ENCODE measurements at places on chromosomes 12 and 14. TPM values are rescaled to one million over a fixed set of nuclear protein-coding genes. Genes with fewer than 3 reads are reported as not detected.

- no peak for DNase-seq
These were observed 25.8 kb upstream of the MSI1 start for GRCh38 chr12:120394483-120395367.

DNA sequence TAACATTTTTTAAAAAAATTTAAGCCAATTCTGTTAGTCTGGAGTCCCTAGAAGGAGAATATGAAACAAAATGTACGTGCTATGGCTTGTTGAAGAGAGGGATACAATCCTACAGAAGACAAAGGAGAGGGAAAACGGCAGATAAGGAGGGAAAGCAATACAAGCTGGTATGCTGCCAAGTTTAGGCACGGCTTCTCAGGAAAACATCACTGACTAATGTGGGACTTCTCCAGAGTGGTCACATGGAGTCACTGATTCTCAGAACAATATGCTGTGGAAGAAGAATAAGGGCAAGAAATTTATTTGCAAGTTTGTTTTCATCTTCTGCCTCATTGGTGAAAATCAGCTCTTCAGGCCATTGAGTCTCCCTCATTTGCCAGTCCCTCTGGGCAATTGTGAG is 22.9 kb upstream of the NR1H4 start:
- no peak for DNase-seq

The DDHD1 gene
- 9.0 TPM for total RNA-seq

DNA sequence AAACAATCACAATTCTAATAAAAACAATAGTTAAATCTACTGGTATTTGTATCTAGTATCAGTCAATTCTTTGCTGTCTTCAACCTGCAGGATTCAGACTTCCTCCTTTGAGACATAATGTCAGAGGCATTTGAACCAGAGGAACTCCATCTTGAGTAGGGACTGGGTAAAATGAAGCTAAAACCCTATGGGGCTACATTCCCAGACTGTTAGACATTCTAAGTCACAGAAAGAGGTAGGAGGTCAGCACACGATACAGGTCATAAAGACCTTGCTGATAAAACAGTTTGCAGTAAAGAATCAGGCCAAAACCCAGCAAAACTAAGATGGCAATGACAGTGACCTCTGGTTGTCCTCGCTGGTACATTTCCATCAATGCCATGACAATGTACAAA is 48.2 kb upstream of the MAP3K9 start:
- peak; percentile 16 for DNase-seq

- DNase-seq = no peak
These were observed 168.7 kb upstream of the SSTR1 start for GRCh38 chr14:38038986-38039385.

The TAS2R20 gene
- total RNA-seq = 3.9 TPM

GRCh38 chr12:131795690-131796410 is 32.3 kb upstream of the MMP17 start:
- no peak for DNase-seq

DNA sequence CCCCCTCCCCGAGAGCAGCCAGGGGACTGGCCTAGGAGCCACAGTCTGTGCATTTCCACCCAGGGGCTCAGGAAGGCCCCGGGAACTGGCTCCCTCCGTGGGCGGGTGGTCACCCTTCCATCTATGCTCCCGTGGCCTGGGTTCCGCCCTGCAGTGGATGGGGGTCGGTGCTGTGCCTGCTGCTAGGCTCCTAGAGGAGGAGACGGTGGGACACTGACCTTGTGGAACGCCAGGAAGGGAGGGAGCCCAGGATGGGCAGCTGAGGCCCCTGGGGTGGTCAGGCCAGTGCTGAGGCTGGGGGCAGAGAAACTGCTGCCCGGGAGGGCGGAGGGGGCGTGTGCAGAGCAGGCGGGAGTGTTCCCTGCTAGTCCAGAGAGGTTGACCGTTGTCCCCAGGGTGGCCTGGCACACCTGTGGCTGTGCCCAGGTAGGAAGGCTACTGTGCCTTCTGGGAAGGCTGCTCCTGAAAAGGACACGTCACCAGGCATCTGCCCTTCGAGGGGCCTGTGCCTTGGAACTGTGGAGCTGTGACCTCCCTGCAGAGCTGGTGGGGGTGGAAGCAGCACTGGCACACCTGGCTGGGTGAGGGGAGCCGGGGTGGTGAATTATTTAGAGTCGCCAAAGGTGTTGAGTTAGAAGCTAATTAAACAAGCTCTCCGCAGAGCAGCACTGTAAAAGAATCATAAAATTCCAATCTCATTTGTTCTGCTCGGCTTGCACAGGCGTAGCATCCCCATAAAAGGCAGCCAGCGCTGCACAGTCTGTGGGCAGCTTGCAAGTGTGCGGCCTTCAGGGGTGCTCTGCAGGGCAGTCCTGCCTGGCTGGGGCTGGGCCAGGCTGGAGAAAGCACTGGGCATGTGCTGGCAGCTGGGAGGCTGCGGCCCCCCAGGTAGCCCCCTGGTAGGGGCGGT is 145.1 kb downstream of the KIF26A start:
- DNase-seq = no peak

DNA sequence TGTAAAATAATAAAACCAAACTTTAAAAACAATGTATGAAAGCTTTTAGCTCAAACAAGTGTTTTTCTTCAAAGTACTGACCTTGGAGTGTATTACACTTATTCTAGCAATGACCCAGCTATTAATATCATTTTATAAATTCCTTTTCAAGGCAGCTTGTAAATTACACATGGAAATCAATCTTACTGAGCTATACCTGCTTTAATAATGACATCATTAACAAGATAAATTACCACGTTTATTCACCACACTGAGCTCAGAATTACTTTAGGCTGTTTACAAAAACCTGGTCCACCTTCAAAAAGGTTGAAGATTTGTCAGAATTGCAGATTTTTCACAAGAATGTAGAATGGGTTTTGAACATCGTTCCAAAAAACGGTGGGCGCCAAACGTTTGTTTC is 91.7 kb upstream of the RFLNA start:
- DNase-seq = no peak

GRCh38 chr12:103868215-103868614 is 27.2 kb upstream of the NT5DC3 start:
- DNase-seq = no peak

DNA sequence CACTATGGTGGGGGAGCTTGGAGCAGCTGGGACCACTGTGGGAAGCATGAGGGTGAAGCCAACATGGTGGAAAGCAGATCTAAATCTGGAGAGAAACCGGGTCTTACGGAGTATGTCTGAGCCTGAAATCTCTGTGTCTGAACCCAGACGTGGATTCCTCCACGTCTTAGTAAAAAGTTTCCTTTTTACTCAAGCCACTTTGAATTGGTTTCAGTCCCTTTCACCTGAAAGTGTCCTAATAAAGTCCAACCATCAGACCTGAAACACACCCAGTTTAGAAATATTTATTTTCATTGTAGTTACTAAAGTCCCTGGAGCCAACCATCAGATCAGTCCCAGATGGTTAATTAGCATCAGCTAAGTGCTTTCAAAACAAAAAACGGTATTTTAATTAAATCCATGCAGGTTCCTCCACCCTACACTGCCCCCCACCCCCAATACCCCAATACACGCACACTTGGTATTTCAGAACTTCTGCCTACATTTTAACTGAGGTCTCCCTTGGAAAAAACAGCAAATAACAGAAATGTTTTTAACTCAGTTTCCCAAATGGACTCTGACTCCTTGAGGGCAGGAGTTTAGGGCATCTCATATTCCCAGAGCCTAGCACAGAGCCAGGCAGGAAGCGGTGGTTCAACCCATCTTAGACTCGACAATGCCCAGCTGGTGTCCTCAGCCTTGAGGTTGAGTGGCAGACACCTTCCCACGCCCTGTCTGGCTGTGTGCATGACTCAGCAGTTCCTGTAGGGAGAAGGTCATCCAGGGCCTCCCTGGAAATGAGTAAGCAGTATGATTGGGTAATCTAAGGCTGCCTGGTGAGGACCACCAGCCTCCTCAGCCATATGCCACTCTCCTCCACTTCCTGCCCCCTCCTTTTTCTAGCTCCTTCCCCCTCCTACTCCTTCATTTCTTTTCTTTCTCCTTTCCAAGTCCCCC is 175.8 kb downstream of the TTC8 start:
- peak; percentile 98 for DNase-seq

- DNase-seq = no peak
These were observed 52.1 kb downstream of the NUAK1 start for GRCh38 chr12:106086696-106087095.

- no peak for DNase-seq
These were observed 11.6 kb upstream of the SAV1 start for GRCh38 chr14:50679674-50680073.

The RDH5 gene
- 8.9 TPM for total RNA-seq

GRCh38 chr14:22184157-22184829 is 404.7 kb downstream of the DAD1 start:
- peak; percentile 86 for DNase-seq

GRCh38 chr12:46214668-46215436 is 54.0 kb downstream of the SLC38A1 start:
- DNase-seq = peak; percentile 36

- peak; percentile 5 for DNase-seq
These were observed 225.0 kb upstream of the G2E3 start for GRCh38 chr14:30333934-30334333.

GRCh38 chr12:80761838-80762237 is 45.1 kb downstream of the MYF5 start:
- DNase-seq = peak; percentile 30

DNA sequence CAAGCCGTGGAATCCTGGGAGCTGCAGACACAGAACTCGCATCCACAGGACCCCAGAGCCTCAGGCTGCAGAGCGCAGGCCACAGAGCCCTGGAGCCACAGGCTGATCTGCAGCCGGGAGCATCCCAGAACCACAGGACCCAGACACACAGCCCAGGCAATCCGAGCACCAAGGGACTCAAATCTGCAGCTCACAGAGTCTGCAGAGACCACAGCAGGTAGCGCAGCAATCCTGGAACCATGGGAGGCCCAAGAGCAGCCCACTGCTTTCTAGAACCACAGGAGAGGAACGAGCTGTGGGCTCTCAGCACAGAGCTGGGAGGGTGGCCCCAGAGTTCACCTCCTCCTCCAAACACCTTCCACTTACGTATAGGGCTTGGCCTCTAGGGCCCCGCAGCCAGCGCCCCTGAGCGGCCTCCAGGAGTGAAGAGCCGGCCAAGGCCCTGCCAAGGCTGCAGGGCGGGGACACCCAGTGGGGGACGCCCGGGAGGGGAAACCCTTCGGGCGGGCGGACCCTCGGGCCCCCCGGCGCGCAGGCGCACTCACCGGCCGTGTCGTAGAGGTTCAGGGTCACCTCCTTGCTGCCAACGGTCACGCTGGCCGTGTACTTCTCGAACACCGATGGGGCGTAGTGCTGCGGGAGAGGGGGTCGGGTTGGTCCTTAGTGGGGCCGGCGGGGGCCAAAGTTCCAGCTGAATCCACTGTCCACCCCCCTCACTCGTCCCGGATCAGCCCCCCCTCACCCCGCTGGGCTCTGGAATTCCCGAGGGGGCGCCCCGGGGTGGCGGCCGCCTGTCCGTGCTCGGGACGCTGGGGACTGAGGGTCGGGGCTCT is 665 bp downstream of the RHOF start:
- no peak for DNase-seq

- DNase-seq = peak; percentile 97
These were observed 64.9 kb upstream of the STRN3 start for GRCh38 chr14:31090883-31091764.

The ZNF385A gene
- 0.28 TPM for total RNA-seq

- DNase-seq = no peak
These were observed 2.4 kb upstream of the RXYLT1 start for GRCh38 chr12:63777340-63777739.

DNA sequence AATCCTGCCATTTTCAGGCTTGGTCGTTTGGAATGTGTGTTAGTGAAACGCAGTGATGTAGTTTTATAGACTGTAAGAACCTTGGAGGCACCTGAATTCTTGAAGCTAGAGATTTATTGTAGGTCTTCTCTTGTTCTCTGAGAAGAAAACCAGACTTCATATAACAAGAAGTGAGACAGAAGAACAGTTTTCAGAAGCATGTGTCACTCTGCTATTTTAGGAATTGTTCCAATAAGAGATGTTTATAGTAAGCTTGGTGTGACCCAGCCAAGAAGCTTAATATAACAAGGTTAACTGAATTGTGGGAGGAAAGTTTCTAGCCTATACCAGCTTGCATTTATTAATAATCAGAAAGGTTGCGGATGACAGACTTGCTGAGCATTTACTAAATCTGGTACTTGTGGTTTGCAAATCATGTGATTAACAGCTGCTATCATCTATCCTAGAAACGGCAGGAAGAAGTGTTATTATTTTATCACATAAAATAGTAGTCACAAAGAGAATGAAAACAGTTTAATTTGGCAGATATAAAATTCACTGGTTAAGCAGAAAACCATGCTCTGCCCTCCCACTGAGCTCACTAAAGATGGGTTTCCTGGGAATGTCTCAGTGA is 49.2 kb upstream of the BCAT1 start:
- DNase-seq = peak; percentile 91

- DNase-seq = no peak
These were observed 36.6 kb downstream of the TSPAN9 start for GRCh38 chr12:3113671-3114325.

DNA sequence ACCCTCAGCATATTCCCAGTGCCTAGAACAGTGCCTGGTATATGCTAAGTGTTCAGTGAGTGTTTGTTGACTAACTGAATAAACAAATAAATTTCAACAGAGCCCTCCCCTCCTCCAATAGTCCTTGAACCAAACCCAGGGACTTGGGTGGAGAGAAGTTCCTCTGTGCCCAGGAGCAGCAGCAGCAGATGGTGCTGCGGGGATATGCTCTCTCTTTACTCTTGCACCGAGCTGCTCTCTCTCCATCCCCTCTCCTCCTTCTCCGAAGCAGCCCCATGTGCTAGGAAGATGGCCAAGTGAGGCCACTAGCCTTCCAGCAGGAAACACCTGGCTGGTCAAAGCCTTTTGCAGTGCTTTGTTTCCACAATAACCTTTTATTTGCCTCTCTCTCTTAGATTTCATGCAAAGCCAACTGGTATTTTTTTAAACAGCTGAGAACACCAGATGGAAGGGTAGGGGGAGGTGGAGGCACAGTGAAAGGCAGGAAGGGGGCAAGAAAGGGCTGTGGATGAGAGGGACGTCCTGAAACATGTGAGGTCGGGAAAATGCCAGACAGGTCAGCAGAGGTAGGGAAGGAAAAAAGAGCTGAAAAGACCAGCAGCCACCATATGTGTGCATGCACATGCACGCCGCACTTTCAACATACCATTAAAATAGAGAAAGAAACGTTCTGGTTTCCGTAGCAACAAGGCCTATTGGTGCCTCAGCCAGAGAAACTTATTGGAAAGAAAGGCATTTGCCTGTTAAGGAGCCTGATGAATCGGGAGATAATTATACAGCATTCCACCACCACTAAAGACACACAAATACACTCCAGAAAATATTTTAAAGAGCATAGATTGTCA is 78.9 kb downstream of the EMP1 start:
- DNase-seq = no peak

The FOXG1 gene
- not detected for total RNA-seq

DNA sequence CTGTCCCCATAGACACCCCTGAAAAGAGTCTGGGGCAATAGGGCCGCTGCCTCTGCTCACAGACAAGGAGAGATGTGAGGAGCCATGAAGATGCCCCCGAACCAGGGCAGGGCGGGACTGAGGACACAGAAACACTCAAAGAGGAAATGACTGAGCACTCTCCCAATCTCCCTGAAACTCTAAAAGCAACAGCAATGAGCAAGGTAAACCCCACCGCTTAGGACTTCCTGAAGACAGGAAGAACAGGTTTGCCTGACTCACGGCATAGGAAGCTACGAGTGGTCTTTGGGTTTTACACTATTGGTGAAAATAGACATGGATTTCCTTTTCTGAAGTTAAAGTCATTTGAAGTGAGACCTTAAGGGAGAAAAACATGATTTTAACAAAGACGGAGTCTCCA is 32.5 kb downstream of the STX2 start:
- DNase-seq = no peak

- no peak for DNase-seq
These were observed 46.5 kb upstream of the KCNMB4 start for GRCh38 chr12:70319605-70320004.
